DND-41 (cell line): ENCODE measurements at places on chromosomes 3 and 15.
A peak's percentile ranks its signal among the peaks of the same experiment; 100 is the strongest.

DNA sequence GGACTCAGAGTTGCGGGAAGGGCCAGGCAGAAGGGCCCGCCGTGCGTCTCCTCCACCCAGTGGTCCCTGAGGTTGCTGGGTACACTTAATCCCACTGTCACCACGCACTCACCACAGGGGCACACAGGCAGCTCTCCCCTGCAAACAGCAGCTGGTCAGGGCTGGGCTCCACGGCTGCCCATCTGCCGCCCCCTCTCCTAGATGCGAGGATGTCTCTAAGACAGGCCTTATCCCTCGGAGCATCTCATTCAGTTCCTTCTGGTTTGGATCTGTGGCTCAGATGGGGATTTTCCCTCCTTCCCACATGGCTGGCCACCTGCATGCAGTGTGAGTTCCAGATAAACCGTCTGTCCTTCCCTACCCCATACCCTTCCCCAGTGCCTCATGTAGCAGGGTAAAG, 26.3 kb downstream of the MRPS11 start:
- H3K27me3 ChIP-seq, result no peaks in the 10 kb centered on the region
- no peaks in the 10 kb centered on the region for H3K4me1 ChIP-seq
- DNase-seq, result no peak
- H3K36me3 ChIP-seq, result no peaks in the 10 kb centered on the region
- no peak overlapping the region for H3K4me3 ChIP-seq

GRCh38 chr15:66772604-66773128, 70.6 kb downstream of the SMAD6 start:
- no peaks in the 10 kb centered on the region for H3K36me3 ChIP-seq
- no peak for DNase-seq
- H3K27me3 ChIP-seq, result no peaks in the 10 kb centered on the region
- no peak overlapping the region for H3K4me3 ChIP-seq

DNA sequence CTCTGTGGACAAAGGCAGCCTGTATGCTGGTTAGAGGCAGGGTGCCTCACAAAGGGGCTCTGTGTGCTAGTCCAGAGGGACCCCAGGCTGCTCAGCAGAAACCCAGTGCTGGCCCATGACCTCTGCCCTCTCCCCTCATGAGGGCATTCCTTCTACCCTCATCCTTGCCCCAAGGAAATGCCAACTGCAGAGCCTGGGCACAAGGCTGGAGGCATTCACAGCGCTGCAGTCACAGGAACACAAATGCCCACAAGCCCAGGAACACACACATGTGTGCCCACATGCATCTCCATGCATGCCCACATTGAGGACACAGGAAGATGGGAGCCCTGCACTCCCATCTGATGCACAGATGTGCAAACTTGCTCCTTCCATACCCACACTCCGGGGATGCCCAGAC, 3.8 kb downstream of the INKA1 start:
- peaks cover 15% of the 10 kb centered on the region for H3K36me3 ChIP-seq
- H3K27me3 ChIP-seq, result peaks cover 15% of the 10 kb centered on the region
- H3K4me3 ChIP-seq, result no peak overlapping the region
- peaks cover 57% of the 10 kb centered on the region for H3K4me1 ChIP-seq
- no peak for DNase-seq

DNA sequence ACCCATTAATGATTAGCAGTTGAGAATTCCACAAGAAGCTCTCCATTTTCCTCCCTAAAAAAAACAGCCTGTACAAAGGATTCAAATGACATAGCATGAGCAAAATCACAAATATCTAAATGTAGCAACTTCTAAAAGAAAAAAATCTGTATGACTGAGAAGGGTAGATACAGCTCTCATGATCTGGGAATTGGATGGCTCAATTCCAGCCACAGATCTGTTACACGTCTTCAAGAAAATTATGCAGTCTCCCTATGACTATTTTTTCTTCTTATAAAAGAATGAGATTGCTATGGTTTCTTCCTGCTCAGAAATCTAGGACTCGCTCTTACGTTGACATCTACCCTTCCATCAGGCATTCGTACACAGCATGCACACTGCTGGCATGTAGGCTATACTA, 71.5 kb downstream of the PLCH1 start:
- H3K27ac ChIP-seq, result no peak overlapping the region
- H3K27me3 ChIP-seq, result no peaks in the 10 kb centered on the region
- no peak overlapping the region for H3K4me3 ChIP-seq
- no peak for DNase-seq

- H3K27ac ChIP-seq, result no peak overlapping the region
- DNase-seq, result no peak
- no peak overlapping the region for H3K4me3 ChIP-seq
- H3K4me1 ChIP-seq, result no peaks in the 10 kb centered on the region
- H3K36me3 ChIP-seq, result no peaks in the 10 kb centered on the region
These were observed 401.9 kb upstream of the IL12A start for GRCh38 chr3:159586571-159587202.

GRCh38 chr3:13886593-13887129, 6.8 kb upstream of the WNT7A start:
- DNase-seq, result no peak
- H3K27ac ChIP-seq, result no peak overlapping the region
- H3K4me1 ChIP-seq, result peaks cover 15% of the 10 kb centered on the region
- H3K36me3 ChIP-seq, result no peaks in the 10 kb centered on the region
- peaks cover 11% of the 10 kb centered on the region for H3K27me3 ChIP-seq

- no peaks in the 10 kb centered on the region for H3K36me3 ChIP-seq
- peaks cover 2% of the 10 kb centered on the region for H3K27me3 ChIP-seq
- H3K27ac ChIP-seq, result no peak overlapping the region
- no peak for DNase-seq
- no peaks in the 10 kb centered on the region for H3K4me1 ChIP-seq
These were observed 21.6 kb downstream of the SHOX2 start for GRCh38 chr3:158084651-158085050.

- no peak for DNase-seq
- no peak overlapping the region for H3K27ac ChIP-seq
- H3K27me3 ChIP-seq, result no peaks in the 10 kb centered on the region
These were observed 156.7 kb upstream of the TLE3 start for GRCh38 chr15:70254311-70254869.

DNA sequence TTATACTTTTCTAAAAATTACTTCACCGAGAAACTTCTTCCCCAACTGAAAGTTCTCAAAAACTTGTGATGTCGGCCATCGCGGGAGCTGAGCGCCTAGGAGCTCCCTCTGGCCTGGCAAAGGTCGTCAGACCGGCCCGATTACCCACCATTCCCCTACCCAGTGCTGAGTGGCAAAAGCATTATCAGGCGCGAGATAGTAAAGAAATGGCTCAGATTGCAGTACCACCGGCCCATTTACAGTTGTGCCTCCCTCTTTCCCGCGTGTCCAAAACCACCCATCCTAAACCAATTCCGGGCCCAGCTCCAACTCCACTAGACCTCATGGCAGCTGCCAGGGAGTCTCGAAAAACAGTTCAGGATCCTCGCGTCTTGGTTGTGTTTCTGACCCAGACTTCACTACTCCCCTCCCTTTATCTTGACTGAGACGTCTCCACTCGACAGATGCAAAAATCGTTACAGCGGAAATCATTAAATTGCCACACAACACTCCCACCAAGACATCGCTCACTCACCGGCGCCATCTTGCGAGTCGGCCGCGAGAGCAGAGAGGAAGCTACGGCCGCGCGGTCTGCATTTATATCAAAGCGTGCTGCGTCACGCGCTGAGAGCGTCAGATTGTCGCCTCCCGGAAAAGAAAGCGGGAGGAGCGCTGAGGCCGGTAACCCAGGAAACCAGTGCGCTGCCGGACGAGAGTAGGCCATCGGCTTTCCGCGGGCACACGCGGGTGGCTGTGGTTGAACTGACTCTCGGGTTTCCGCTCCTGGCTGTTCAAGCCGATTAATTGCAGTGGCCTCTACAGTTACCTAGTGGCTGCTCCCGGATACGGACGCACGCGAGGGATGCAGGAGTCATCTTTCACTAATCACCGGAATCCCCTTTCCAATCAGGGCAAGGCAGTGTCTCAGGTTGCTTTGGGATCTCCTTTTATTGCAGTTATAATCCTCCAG, at the start of gene RPL22L1:
Gene RPL22L1 (minus strand): TSS at position 551 of the 949 bp plus-strand sequence. CDS start 28 bp downstream, at position 523.
- DNase-seq, result peak; percentile 93
- H3K27ac ChIP-seq, result peak within 1 kb of the TSS; percentile 85
- peaks cover 32% of the 10 kb centered on the region for H3K4me1 ChIP-seq
- no peaks in the 10 kb centered on the region for H3K27me3 ChIP-seq
- peak within 1 kb of the TSS; percentile 77 for H3K4me3 ChIP-seq

DNA sequence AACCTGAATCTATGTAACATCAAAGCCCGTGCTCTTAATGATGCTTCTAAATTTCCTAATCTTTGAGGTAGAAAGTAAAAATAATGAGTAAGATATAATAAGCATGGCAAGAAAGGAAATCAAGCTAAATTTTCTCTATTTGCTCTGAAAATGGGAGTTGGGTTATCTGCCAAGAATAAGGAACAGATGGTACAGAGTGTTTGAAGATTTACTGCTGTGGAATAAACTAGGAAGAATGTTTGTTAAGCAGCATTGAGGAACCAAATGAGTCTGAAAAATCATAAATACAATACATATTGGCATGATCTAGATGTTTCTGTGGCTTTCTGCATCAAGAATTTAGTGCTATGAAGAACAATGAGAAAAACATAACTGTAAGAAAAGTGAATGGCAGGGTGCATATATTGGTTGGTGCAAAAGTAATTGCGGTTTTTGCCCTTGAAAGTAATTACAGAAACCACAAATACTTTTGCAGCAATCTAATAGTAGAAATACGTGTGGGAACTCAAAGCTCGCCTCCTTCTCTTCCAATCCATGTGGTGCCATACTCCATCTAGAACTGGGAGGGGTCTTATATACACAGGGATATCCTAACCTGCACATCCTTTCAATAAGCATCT, 87.6 kb downstream of the SUCNR1 start:
- H3K27me3 ChIP-seq, result no peaks in the 10 kb centered on the region
- H3K36me3 ChIP-seq, result no peaks in the 10 kb centered on the region
- no peak overlapping the region for H3K27ac ChIP-seq
- no peak overlapping the region for H3K4me3 ChIP-seq
- H3K4me1 ChIP-seq, result no peaks in the 10 kb centered on the region

DNA sequence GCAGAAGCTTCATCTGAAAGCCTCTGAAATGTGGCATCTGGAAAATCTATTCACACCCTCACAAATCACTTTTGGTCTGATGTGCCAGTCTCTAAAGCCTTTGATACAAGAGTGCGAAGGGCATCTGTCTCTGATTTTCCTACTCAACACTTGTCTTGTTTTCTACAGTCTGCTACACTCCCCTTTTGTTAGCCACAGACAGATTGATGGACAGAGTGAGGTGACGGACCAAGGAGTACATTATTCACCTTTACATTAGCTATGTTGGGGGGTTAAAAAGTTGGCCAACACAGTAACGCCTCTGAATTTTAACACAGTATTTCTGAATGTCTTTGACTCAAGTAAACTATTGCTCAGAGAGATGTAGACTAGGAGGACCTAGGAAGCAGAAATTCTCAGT, 63.1 kb downstream of the TNIK start:
- H3K4me3 ChIP-seq, result no peak overlapping the region
- no peaks in the 10 kb centered on the region for H3K27me3 ChIP-seq
- H3K36me3 ChIP-seq, result no peaks in the 10 kb centered on the region
- H3K27ac ChIP-seq, result no peak overlapping the region
- no peak for DNase-seq
- no peaks in the 10 kb centered on the region for H3K4me1 ChIP-seq

DNA sequence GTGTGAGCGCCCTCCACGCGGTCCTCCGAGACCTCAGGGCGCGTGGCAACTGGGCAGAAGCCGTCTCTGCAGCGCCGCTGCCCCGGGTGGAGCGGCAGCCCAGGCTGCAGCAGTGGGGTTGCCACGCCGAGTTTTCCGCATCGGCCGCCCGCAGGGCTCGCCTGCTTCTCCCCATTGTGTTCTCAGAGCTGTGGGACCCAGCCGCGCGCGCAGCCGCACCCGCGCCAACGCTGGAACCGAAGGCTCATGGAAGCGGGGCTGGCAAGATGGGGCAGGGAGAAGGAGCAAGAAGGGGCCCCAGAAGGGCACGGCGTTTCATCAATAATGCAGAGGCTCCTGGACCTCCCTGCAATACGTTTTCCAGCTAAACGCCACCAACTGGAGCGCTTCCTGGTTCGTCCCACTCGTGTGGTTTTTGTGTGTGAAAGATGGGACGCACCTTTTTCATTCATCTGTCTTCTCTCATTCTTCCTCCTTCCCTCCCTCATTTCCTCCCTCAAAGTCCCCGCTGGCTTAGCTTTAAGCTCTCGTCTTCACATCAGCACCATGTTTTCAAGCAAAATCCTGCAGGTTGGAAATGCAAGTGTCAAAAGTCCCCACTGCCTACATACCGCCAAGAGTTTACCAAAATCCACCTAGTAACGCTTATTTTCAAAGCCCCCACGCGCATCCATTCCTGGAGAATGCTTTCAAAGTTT, 1.2 kb downstream of the ROBO1 start:
- H3K27ac ChIP-seq, result no peak overlapping the region
- no peaks in the 10 kb centered on the region for H3K27me3 ChIP-seq
- DNase-seq, result no peak
- H3K36me3 ChIP-seq, result no peaks in the 10 kb centered on the region

DNA sequence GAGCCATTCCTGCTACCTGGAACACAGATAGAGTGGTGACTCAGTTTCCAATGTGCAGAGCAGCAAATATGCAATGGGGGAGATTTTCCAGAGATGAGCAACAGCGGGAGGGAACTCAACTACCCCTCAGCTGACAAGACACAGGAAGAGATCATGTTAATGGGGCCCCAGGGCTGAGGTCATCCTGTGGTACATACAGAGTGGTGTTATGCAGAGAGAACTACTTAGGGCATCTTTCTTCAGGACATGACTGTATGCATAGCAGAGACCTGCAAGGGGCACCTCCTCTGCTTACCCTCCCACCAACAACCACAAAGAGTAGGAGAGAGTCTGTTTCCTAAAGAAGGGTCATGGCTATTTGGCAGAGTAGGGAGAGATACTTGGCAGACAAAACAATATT, 6.8 kb upstream of the TBC1D5 start:
- no peaks in the 10 kb centered on the region for H3K36me3 ChIP-seq
- DNase-seq, result no peak
- 0 out of 2 replicates have a peak overlapping the region, but pooled peaks have one; percentile 22 for H3K4me3 ChIP-seq
- no peak overlapping the region for H3K27ac ChIP-seq
- H3K4me1 ChIP-seq, result peaks cover 10% of the 10 kb centered on the region
- H3K27me3 ChIP-seq, result no peaks in the 10 kb centered on the region

DNA sequence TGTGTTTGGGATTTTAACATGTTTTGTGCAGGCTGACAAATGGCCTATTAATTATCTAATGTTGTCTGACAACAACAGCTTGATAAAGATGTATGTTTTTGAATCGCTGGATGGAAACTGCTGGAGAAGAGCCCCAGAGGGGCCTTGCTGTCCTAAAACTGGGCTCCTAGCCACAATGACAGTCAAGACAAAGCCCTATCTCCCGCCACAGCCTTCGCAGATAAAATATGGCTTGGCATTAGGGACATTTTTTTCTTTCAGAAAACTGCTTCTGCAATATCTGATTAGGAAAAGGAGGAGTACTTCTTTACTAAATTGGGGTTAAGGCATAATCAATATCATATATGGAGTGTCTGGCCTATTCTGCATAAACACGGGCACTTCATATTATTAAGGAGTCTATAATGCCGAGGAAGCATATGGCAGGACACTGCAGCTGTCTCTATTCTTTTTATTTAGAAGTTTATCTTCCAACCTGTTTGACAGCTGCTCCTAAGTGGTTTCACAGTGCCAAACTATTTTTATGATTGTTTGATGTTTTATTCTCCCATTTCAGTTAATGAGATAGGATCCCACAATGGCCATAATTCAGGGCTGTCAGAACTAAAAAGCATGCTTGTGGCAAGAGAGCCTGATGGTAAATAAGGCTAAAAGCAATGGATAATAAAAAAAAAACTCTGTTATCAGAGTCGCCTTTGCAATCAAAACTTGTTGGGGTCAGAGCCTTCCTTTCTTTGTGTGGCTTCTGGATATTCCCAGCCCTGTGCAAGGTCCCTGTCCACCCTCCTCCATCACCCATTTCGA, 210.1 kb downstream of the MECOM start:
- H3K27ac ChIP-seq, result no peak overlapping the region
- peaks cover 3% of the 10 kb centered on the region for H3K27me3 ChIP-seq
